GM04503 (cell line): ENCODE measurements at places on chromosomes 2 and 18.

DNA sequence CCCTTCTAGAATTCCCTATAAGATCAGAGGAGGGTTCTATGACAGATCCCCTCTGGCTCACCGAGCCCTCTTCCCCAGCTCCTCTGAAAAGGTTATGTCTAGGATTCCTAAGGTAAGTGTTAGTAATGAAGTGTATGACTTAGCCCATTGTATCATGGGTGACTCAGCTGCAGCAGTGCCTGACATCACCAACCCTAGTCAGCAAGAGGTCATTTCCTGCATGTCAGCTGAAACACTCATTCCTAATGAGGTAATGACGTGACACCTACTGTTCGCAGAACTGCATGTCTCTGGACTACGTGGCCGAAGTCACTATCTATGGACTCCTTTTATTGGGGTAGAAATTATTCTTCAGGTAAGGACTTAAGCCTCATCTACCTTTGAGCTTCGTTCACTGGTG is 196.1 kb upstream of the MYT1L start:
- DNase-seq: no peak

DNA sequence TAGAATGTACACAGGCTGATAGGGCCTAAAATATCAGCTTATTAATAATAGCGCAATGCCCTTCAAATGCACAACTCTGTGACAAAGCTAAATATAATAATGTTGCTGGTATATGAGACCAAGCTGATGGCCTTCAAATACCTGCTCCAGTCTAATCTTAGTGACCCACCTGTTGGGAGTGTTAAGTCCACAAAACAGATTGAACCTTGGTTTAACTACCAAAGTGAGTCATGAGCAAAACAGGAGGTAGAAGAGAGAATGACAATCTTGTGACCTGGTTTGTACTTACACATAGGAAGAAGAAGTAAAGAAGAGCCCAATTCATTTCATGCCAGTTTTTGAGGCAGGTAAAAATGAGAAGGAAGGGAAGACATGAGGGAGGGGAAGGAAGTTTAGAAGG is 295.0 kb downstream of the NR4A2 start:
- no peak for DNase-seq

DNA sequence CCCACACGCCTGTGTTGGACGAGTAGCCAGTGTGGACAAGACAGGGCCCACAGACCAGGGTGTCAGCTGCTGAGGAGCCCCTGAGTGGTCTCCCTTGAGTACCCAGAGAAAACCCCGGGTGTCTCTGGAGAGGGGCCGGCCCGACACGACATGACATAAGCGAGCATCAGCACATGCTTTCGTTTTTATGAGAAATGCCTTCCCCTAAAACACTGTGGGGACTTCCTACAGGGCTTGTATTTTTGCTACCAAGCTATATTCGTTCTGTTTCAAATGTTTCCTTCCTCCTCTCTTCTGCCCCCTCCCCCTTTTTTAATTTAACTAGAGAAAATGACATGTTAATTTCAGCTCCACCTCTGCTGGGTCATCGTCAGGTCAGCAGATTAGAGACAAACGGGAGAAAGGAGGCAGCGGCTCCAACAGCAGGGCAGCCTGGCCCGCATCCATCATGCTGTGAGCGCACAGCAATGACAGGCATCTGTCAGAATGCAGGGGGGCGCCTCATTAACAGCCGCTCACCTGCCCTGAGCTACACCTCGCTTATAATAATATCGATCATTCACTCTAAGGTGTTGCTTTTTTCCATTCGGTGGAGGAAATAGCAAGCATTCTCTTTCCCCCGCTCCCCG is 286.2 kb downstream of the ZNF516 start:
- DNase-seq: no peak

- DNase-seq: no peak
Observed at GRCh38 chr2:196077821-196078220, 9.2 kb upstream of the DNAH7 start.

- DNase-seq: peak; percentile 85
Observed at GRCh38 chr18:58223717-58224424, 179.8 kb downstream of the NEDD4L start.

DNA sequence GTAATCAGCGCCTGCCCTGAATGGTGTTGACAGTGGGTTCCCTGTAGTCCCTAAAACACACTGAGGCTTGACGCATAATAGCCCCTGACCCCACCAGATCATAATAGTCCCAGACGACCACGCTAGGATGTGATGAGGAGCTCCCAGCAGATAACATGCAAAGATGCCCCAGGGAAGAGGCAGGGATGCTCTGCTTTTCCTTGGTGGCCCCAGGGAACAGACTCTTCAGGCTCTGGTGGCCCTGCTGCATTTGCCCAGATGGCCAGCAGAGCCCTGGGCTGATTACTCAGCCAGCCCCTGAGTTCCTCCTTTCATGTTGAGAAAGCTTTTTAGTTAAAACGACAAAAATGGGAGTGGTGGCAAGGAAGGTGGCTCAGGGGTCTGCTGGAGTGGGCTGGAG is 5.9 kb upstream of the NCKAP5 start:
- no peak for DNase-seq
